ENCODE measurements at places on chromosomes 7 and 10. TPM values are rescaled to one million over a fixed set of nuclear protein-coding genes. Genes with fewer than 3 reads are reported as not detected.
A peak's percentile ranks its signal among the peaks of the same experiment; 100 is the strongest.

GRCh38 chr7:28390426-28390825 is 21.9 kb upstream of the CREB5 start:
- DNase-seq: no peak

DNA sequence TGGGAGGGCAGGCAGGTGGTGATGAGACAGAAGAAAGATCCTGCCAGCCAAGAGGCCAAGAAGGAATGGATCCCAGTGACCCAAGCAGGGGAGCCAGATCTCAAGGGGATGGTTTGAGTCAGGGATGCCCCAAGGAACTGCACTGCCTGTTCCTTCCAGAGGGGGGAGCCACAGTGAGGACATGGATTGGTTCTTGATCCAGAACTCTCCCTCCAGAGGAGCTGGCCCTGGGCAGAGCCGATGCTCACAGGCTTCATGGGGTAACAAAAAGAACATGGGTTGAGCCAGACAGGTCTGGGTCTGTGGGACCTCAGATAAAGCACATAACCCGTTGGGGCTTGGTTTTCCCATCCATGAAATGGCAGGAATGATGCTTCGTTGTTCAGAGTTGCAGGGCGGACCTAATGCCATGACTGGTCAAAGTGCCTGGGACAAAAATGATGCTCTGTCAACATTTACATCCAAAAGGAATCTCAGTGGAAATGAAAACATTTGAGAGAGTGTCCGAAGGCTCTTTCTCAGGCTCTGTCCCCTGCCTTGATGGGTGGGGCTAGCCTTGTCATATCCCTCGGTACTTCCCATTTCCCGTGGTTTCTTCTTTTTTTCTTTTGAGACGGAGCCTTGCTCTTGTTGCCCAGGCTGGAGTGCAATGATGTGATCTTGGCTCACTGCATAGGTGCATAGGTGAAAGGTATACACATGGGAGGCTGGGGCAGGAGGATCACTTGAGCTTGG is 4.7 kb upstream of the DENND2A start:
- DNase-seq: peak; percentile 25

The SH2D4B gene
- 0.34 TPM for total RNA-seq

DNA sequence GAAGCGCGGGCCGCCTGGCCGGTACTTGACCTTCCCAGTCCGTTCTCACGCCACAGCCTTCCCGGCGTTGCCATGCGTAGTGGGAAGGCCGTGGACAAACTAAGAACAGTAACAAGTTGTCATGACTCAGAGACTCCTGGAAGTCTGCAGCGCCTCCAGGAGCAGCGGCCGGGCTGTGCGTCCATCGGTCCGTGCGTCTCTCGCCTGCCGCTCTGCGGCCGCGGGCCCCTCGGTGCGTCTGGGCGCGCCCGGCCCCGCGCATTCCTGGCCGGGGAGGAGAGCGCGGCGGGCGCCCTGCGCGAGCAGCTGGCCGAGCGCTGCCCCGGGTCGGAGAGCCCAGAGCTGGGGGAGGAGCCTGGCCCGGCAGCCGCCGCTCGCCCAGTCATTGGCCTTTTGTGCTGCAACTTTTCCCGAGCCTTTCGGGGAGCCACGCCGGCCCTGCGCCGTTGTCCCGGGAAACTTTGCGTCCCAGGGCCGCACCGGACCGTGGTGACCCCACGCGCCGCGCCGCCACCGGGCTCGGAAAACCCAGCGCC is 123.7 kb downstream of the TACC2 start:
- DNase-seq: no peak

DNA sequence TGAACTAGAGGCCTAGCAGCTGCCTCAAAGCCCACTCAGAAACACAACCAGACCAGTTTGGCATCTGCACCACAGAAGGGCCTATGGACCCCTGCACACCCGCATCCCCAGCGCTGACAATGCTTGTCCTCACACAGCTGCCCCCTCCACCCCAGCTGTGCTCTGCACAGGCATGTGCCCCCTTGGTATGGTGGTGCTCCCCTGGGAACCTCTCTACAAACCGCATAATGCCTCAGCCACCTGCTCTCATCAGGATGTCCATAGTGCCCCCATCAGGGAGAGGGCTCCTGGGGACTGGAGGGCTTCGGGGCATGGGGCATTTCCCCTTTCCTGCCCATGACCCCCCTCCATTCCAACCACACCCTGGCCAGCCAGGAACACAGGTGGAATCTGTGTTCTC is 347.5 kb downstream of the GRID1 start:
- DNase-seq: no peak

The EVX1 gene
- not detected for total RNA-seq

DNA sequence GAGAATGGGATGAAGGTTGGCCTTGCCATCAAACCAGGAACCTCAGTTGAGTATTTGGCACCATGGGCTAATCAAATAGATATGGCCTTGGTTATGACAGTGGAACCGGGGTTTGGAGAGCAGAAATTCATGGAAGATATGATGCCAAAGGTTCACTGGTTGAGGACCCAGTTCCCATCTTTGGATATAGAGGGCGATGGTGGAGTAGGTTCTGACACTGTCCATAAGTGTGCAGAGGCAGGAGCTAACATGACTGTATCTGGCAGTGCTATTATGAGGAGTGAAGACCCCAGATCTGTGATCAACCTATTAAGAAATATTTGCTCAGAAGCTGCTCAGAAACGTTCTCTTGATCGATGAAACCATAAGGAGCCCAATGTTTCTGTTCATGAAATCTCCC is 637 bp downstream of the RPEL1 start:
- no peak for DNase-seq

The PAPOLB gene
- total RNA-seq: not detected

GRCh38 chr7:150852371-150852905 is at the start of gene AOC1:
Gene AOC1 (plus strand): TSS chr7:150852517. CDS start chr7:150856471, 3,954 bp downstream.
- DNase-seq: no peak

GRCh38 chr7:157018328-157018996 is 8.0 kb upstream of the MNX1 start:
- no peak for DNase-seq

The COL1A2 gene
- 0.31 TPM for total RNA-seq

- DNase-seq: no peak
Measured at GRCh38 chr7:136033413-136034031, 56.4 kb upstream of the MTPN start.

The FAM25A gene
- total RNA-seq: not detected

DNA sequence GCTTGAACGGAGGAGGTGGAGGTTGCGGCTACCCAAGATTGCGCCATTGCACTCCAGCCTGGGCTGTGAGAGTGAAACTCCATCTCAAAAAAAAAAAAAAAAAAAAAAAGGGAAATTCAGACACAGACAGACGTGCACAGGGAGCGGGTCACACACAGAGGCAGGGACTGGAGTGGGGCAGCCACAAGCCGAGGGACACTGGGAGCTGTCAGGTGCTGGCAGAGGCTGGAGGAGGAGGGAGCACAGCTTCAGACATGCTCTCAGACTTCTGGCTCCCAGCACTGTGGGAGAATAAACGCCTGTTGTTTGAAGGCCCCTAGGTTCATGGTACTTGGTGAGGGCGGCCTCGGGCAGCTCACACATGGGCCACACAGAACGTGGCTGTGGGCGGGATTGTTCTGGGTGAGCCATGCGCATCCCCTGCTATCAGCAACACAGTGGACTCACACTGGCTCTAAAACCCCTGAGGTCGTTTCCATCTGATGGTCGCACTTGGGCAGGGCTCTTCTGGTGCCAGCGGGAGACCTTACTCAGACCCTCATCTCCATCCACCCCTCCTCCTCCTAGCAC is 375.9 kb downstream of the DNAJB6 start:
- no peak for DNase-seq
